Fibroblast of upper back skin (primary cell): ENCODE measurements at places on chromosomes 13 and 19.

- DNase-seq = no peak
Measured at GRCh38 chr19:6258812-6259311, 20.9 kb downstream of the MLLT1 start.

GRCh38 chr19:30718707-30719106, 346.5 kb downstream of the ZNF536 start:
- no peak for DNase-seq

DNA sequence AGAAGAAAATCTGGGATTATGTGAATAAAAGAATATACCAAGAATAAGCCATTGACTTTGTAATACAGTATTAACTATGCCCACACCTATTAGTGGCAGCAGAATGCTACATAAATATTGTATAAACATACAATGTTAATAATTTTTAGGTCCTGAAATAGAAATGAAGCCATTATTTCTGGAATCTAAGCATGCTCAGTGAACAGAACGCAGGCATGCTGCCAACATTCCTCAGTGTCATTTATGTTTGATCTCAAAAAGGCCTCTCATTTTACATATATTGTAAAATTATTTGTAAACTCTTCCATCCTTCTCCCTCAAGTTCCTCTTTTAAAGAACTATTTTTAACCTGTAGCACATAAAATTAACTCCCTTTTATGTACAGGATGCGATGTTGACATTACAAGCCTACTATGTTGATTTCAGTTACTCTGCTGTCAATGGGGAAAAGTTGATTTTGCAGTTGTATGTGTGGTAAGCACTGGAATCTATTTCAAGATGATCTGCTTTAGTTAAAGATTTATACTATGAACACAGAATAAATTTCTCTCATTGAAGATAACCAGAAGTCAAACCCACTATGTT, 118.8 kb downstream of the VWA8 start:
- DNase-seq = peak; percentile 77

- no peak for DNase-seq
Measured at GRCh38 chr19:16849168-16849567, 20.0 kb downstream of the SIN3B start.

- no peak for DNase-seq
Measured at GRCh38 chr13:111393221-111393790, 72.9 kb downstream of the TEX29 start.

DNA sequence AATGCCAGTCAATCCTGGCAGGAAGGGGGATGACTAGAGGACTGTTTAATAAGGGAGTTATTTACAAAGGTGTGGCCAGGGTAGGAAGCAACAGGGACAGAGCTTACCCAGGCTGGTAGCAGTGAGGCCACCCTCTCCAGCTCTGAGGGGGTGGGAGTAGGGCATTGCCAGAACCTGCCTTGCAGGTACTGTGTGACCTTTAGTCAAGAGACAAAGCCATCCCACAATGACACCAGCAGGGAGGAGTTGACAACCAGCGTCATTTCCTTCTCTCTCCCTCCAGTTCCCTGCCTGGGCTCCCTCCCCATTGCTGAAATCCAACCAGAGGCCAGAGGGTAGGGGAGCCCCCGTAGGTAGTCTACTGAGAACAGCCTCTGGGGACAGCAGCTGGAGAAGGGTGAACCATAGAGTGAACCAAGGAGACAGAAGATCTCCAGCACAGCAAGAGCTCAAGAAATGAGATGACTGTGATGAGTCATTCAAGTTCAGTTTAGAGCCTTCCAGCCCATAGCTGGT, 33.3 kb upstream of the SPATA13 start:
- no peak for DNase-seq

DNA sequence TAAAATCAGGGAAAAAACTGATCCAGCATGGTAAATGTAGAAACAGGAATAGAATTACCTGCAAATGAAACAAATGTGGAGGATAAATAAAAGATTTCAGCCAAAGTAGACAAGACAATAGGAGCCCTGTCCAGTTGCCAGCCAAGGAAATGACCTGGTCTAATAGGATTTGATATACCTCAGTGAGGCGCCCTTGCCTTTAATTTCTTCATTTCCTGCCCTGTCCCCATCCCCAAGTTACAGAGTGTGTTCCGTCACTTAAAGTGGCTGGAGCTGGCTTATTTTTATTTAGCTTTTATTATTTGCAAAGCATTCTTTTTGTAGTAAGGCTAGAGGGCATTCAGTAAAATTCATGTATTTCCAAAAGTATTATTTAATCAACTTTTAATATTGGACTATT, 1022.0 kb downstream of the EFNB2 start:
- DNase-seq = no peak

DNA sequence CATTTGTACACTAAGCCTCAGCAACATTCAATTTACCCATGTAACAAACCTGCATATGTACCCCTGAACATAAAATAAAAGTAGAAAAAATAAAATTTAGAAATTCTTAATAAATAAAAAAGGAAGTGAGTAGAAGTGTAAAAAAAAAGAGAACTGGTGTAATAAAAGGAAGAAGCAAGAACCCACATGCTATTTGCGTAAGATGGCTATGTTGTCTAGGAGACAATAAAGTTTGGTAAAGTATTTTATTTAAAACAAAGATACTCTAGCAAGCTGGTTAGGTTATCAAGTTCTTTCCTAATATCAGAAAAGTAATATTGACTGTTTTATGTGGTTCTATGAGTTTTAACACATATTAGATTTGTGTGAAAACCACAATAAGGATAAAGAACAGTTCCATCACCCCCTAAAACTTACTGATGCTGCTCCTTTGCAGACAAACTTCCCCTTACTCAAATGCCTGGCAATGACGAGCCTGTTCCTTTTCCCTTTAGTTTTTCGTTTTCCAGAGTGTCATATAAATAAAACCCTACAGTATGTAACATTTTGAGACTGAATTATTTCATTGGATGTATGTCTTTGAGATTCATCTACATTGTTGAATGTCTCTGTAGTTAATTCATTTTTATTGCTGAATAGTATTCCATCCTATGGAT, 98.9 kb downstream of the TNFSF13B start:
- DNase-seq = no peak

- no peak for DNase-seq
Measured at GRCh38 chr19:6760606-6761005, 6.6 kb downstream of the SH2D3A start.

GRCh38 chr13:27657724-27658123, 36.0 kb downstream of the POLR1D start:
- DNase-seq = no peak

DNA sequence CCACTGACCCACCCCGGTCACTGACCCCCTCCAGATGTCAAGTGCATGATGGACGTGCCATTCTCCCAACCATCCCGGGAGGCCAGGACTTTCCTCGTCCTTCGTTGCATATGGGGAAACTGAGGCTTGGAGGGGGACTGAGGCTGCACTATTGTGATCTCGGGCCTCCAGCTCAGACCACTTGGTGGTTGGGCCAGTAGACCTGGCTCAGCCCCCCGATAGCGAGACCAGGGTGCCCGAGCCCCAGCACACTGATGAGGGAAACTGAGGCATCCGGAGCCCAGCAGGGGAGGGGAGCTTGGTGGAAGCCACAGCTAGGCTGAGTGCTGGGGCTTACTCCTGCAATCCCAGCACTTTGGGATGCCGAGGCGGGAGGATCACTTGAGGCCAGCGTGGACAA, 10.4 kb downstream of the EFNA2 start:
- DNase-seq = no peak

DNA sequence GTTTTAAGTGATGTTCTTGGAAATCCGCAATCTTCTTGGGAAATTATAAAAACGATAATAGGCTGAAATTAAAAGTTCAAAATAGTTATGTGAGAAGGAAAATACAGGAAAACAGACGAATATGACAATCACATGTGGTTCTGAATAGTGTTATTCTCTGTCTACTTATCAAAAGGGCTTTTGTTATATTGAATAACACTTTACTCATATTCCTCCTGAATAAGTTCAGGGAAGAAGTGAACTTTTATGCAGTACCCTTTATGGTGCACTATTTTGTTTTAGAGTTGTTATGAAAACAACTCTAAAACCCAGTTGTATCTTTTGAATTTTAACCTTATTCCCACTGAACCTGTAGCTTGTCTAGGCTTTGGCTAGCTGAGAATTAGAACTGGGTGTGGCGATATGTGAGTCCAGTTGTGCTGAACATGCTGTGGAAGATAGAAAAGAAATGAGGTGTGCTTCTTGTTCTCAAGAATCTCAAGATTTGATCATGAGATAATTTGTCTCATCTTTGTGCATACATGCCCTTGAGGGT, 384.4 kb downstream of the LMO7 start:
- no peak for DNase-seq

GRCh38 chr19:41219924-41220567, 1.0 kb downstream of the AXL start:
- DNase-seq = peak; percentile 48
